T-helper 1 cell (primary cell): ENCODE measurements at places on chromosomes 11 and 22.

DNA sequence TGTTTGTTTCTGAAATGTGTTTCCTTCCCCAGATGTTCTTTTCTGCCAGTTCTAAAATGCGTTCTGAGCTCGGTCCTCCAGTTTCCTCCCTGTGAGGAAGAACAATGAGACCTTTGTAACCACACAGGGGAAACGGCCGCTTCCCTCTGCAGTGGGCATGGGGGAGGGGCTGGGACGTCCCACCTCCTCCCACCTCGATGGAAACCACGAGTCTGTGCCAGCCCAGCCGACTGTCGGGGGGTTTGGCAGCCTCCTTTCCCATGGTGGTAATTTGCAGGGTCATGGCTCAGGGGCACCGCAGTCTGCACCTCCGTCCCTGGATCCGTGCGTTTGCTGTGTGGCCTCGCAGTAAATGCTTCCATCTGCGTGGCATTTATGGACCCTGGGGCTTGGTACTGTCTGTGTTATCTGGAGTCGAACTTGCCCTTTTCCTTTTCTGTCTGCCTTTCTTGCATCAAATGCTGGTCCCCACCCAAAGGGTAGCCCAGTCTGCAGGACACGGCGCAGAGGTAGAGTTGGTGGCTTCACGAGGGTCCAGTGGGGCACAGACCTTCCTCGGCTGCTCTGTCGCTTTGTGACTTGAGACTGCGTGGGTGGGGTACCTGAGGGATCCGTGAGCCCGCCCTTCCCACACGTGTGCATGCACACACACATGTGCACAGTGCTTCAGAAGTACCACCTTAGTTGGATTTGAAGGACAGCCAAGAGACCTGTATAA lies 16.1 kb downstream of the LRP5 start:
- DNase-seq, result no peak

DNA sequence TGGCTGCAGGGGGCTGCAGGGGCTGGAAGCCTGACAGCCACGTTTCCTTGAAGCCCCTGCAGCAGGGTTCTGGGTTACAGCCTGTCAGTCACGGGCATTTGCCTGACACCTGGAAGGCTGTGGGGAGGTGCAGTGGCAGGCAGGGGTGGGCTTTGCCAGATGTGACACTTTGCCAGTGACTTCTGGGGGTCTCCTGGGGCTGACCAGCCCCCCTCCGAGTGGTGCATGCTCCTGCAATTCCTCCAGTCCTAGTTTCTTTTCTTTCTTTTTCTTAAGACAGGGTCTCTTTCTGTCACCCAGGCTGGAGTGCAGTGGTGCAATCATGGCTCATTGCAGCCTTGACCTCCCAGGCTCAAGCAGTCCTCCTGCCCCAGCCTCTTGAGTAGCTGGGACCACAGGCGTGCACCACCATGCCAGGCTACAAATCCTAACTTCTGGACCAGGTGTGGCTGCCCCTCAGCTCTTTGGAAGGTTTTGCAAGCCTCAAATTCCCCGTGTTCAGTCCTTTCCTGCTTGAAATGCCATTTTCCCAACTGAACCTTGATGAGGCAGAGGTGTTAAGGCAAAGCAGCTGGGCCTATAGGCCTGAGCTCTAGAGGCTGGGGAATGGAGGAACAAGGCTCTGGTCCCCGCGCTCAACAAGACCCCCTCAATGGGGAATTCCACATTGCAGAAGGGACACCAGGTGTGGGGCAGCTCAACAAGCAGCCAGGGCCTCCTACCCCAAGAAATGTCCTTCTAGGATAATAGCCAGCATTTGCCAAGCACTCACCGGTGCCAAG lies 20.2 kb upstream of the CHKA start:
- no peak for DNase-seq

- no peak for DNase-seq
These were observed 26.7 kb downstream of the ZBTB16 start for GRCh38 chr11:114085965-114086793.

GRCh38 chr11:62914416-62914815 lies 6.7 kb downstream of the CHRM1 start:
- DNase-seq, result no peak

DNA sequence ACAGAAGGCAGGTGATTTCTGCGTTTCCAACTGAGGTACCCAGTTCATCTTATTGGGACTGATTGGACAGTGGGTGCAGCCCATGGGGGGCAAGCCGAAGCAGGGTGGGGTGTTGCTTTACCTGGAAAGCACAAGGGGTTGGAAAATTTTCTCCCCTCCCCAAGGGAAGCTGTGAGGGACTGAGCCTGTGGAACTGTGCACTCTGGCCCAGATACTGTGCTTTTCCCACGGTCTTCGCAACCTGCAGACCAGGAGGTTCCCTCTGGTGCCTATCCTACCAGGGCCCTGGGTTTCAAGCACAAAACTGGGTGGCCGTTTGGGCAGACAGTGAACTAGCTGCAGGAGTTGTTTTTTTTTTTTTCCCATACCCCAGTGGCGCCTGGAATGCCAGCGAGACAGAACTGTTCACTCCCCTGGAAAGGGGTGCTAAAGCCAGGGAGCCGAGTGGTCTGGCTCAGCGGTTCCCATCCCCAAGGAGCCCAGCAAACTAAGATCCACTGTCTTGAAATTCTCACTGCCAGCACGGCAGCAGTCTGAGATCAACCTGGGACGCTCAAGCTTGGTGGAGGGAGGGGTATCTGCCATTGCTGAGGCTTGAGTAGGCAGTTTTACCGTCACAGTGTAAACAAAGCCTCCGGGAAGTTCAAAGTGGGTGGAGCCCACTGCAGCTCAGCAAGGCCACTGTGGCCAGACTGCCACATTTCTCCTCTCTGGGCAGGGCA lies 97.2 kb downstream of the JRKL start:
- no peak for DNase-seq
